Stromal cell of bone marrow (primary cell): ENCODE measurements at places on chromosomes 16 and 17.

GRCh38 chr16:54239456-54239855 is 47.1 kb downstream of the IRX3 start:
- DNase-seq = no peak

GRCh38 chr16:11459722-11460121 is 114.5 kb downstream of the RMI2 start:
- no peak for DNase-seq

DNA sequence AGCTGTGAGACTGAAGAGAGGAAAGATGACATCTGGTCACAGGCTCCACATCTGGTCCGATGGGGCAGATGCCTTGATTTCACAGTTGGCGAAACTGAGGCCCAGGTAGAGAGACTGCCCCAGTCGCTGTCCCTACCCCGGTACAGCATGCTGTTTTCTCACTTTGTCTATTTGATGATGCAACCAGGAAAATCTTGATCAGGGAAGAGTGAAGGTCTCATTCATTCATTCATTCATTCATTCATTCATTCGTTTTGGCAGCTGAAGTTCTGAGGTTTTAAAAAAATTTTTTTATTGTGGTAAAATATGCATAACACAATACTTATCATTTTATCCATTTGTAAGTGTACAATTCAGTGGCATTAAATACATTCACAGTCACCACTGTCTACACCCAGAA is 19.7 kb downstream of the CMIP start:
- DNase-seq = no peak

- no peak for DNase-seq
Observed at GRCh38 chr17:12580640-12581039, 85.0 kb upstream of the MYOCD start.

DNA sequence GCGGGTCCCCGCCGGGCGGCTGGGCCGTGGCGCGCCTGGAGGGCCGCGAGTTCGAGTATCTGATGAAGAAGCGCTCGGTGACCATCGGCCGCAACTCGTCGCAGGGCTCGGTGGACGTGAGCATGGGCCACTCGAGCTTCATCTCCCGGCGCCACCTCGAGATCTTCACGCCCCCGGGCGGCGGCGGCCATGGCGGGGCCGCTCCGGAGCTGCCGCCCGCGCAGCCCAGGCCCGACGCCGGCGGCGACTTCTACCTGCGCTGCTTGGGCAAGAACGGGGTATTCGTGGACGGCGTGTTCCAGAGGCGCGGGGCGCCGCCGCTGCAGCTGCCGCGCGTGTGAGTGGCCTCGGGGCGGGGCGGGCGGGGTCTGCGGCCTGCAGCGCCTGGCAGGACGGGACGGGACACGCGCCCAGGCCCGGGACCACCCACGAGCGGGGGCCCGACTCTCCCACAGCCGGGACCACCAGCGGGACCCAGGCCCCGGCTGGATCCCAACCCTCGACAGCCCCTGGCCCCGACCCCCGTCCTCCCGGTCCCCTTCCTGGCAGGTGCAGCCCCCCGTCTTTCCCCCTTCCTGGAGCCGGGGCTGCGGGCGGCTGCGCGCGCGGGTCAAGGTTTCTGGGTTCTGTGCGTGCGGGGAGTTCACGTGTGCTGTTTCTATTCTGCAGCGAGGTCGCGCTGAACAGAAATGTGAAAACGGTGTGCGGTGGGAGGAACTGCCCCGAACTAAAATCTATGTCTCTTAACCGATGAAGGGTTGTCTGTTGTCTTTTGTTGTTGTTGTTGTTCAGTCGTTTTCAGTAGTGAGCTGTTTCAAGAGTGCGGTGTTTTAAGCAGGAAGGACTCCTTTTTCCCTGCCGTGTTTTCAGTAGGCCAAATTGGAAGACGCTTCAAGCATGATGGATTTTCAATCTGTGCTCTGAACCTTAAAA is 705 bp downstream of the FOXK2 start:
- no peak for DNase-seq

DNA sequence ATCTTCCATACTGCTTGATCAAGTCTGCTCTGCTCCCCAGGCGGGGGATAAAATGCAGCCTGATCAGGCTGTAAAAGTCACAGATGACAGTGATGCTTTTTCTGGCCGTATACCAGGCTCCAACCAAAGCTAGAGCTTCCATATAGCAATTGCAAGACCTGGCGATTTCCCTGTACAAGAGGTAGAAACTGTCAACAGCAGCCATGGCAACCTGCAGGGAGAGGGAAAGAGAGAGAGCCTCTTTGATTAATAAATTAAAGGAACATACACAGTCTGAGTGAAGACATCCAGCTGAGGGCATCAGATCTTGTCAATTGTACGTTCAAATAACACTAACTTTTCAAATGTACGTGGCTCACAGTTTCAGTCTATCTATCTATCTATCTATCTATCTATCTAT is 13.9 kb downstream of the HSDL1 start:
- DNase-seq = no peak

DNA sequence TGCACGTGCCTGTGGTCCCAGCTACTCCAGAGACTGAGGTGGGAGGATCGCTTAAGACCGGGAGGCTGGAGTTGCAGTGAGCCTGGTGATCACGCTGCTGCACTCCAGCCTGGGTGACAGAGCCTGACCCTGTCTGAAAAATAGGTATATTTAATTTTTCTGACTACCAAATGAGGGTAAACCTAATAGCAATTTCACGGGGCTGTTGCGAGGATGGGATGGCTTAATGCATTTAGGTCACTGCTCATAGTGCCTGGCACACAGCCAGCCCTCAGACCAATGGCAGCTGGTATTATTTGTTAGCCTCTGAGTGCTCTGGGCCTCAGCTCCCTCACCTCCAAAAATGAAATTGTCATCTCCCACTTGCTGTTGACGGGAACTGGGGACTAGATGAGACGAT is 5.9 kb upstream of the CDIP1 start:
- no peak for DNase-seq

GRCh38 chr17:28900986-28901726 is 1.7 kb downstream of the DHRS13 start:
- DNase-seq = no peak

DNA sequence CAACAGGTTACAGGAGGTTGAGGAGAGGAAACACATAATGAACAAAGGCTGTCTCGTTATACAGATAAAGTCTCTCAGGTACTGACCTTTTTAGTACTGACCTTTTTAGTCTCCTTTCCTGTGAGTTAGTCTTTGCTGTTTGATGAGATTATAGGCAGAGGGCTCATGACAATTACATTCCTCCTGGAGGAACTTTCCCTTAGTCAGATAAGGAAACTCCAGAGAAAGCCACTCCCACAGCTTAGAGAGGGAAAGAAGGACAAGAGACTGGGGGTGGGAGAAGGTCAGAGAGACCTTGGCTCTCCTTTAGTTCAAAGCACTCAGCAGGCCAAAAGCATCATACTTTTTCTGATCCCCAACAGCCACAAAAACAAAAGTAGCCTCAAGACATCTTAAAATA is 15.3 kb upstream of the PSMD7 start:
- no peak for DNase-seq

DNA sequence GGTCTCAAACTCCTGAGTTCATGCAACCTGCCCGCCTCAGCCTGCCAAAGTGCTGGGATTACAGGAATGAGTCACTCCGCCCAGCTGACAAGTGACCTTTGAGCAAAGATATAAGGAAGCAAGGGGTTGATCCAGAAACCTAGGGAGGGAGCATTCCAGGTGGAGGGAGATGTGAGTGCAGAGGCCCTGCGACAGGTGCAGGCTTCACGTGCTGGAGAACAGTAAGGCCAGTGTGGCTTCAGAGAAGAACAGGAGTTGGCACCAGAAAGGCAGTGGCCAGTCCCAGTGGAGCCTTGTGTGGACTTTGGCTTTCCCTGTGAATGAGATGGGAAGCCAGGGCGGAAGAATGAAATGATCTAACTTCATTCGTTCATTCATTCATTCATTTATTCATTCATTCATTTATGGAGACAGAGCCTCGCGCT is 73.6 kb upstream of the HAS3 start:
- no peak for DNase-seq

GRCh38 chr16:51938861-51939260 is 608.1 kb downstream of the TOX3 start:
- no peak for DNase-seq

DNA sequence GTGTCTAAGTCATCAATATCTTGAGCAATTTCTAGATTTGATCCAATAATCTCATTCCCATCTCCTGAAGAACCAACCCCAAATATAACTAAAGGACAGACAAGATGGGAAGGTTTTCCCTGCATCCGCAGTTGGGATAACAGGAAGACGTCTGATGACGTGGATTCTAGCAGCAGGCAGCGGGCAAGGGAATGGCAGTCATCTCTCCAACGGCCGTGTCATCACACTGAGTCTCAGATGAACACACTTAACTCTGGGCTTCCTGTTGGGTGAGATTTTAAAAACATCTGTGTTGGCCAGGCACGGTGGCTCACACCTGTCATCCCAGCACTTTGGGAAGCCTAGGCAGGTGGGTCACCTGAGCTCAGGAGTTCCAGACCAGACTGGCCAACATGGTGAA is 20.9 kb upstream of the TIMP2 start:
- DNase-seq = no peak

DNA sequence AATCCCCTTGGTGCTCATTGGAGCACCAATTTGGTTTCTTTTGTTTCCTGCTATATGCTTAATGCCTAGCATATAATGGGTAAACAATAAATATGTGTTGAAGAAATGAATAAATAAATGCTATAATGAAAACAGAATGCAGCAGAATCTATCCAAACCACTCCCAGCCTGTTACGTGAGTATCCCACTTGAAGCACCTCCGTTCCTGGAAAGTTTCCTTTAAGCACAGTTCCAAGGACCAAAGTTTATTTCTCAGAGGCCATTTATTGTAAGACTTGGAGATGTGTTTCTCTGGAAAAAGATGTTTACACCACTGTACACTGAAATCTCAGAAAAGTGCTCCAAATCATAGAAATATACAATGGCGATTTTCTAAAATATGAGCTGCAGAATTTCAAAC is 187.0 kb downstream of the SOX9 start:
- DNase-seq = no peak

- DNase-seq = no peak
Observed at GRCh38 chr16:73275448-73275847, 227.5 kb upstream of the ZFHX3 start.

- no peak for DNase-seq
Observed at GRCh38 chr17:62916684-62917571, 49.1 kb upstream of the TANC2 start.

DNA sequence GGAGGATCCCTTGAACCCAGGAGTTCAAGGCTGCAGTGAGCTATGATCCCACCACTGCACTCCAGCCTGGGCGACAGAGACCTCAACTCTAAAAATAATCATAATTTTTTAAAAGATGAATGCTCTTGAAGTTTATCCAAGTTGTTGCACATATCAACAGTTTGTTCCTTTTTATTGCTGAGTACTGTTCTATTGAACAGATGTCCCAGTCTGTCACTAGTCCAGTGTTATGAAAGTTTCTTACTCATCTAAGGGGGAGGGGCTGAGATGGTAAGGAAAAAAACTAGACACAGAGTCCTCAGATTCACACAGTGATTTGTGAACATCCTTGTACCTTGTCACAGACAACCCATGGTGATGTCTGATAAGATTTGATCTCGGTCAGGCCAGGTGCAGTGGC is 3.9 kb downstream of the ACAP1 start:
- DNase-seq = no peak

GRCh38 chr17:36723459-36724025 is 122.2 kb downstream of the MRM1 start:
- no peak for DNase-seq

DNA sequence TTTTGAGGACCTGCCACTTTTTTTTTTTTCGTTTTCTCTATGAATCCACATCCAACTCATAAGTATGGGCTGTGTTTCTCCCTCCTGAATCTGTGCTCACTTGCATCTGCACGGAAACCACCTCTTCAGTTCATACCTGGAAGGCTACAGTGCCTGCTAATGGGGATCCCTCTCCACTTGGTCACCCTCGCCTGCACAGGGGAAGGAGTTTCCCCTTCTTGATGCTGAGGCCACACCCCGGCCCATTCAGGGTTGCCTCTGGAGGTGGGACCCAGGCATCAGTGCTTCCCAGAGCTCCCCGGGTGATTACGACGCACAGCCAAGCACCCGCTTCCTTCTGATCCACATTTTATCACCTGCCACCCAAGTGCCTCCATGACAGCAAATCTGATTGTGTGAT is 85.9 kb upstream of the TBC1D3K start:
- no peak for DNase-seq

GRCh38 chr16:89224665-89225064 is 7.2 kb downstream of the ZNF778 start:
- no peak for DNase-seq

DNA sequence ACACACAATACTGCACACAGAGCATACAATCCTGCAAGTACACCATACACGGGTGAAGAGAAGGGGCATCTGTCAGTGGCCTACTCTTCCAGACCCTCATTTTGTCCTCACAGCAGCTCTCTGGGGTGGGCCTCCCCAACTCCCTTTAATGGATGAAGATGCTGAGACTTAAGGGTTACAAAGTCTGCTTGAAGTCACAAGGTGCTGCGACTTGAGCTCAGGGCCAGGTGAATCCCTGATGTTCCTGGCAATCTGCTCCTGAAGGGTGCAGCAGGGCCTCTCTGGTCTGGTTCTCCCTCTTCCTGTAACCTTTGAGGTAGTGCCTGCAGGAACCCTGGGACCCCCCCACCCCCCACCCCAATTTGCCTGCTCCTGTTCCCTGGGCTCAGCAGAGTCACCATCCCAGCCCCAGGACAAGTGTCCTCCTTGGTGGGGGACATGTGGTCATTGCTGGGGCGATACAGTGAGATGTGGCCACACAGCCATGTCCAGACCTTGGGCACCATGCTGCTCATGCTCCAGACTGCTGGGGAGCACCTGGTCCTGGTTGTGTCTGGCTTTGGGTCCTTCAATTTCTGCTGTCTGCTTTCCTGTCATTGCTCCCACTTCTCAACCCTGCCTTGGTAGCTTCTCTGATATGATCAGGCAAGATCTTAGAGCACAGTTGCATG is 107.5 kb downstream of the METRNL start:
- DNase-seq = no peak

GRCh38 chr16:75456971-75457370 is 7.5 kb downstream of the TMEM170A start:
- DNase-seq = no peak

DNA sequence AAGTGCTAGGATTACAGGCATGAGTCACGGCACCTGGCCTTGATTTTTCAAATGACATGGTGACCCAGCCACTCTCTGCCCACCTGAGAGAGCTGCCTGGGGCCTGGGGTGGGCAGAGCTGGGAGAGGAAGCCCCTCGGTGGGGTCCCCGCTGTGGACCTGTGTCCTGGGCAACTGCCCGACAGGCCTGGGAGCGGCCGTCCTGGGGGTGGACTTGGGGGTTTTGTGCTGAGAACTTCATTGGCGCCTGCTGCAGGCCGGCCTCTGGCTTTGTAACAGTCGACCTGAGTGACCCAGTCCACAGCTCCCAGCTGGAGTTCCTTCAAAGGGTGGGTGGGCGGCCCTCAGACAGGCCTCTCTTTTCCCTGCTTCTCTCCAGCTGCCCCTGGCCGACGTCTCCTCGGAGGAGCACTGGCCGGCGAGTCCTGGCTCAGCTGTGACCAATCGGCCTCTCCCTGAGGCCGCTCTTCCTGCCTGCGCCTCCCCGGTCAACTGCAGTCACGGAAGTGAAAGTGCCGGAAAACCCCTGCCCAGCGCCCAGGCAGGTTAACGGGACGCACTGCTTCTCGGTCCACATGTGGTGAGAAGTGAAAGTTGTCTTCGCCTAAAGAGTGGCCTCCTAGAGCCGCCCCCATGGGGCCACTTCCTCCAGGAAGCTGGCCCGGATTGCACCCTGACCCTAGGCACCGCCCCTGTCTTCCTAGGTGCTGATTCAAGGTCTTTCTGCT is 5.5 kb downstream of the CBFA2T3 start:
- no peak for DNase-seq
